ENCODE measurements at places on chromosomes 7 and 10.
A peak's percentile ranks its signal among the peaks of the same experiment; 100 is the strongest.

- DNase-seq: no peak
Observed at GRCh38 chr7:96426027-96426426, 104.1 kb upstream of the SLC25A13 start.

DNA sequence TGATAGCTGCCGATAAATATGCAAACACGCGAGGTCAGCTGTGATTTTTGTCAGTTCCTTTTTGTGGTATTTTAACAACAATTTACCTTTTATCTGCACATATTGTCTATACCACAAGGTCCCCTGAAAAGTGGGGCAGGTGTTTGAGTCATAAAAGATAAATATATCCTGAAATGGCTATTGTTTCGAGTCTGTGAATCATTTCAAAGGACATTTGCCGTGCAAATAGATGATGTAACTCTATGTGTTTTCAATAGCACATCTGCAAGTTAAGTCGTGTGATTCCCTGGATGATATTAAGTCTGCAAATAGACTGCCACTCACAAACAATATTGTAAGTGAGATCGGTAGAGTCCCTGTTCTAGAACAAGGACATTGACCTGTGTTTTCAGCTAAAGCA, 193.0 kb upstream of the PITRM1 start:
- DNase-seq: peak; percentile 74

GRCh38 chr7:90231304-90231703, 13.7 kb upstream of the CFAP69 start:
- DNase-seq: no peak

GRCh38 chr7:286266-286665, 3.7 kb upstream of the FOXL3 start:
- no peak for DNase-seq

GRCh38 chr10:79082035-79082373, 13.2 kb downstream of the ZMIZ1 start:
- DNase-seq: no peak

GRCh38 chr7:646487-646886, 80.0 kb upstream of the DNAAF5 start:
- DNase-seq: peak; percentile 5

GRCh38 chr10:96820765-96821164, 11.3 kb upstream of the LCOR start:
- DNase-seq: no peak

DNA sequence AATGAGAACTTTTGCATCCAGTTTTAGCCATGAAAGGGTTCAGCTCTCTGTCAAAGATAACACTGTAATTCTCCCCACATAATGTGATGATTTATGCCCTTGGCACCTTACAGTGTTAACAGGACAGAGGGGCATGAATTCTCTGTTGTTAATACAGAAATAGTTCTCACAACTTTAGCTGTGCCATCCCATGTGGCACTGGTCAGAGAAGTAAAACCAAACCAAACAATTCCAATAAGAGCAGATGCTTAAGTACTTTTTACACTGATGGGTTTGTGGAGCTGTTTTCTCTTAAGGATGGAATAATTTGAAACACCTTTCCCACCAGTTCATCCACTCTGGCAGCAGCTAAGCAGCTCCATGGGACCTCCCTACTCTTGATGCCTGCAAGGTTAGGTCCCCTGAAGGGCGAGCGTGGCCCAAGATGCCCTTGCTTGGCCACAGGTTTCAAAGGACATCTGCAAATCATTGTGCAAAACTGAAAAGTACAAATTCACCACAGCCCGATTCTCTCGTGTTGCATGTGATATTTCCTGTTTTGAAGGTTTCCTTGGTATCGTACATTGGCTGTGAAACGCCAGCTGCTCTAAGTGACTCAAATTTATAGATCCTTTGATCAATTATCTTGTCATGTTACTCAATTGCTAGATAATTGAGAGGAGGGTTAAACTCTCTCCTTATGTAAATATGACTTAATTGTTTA, 82.5 kb upstream of the CREB5 start:
- peak; percentile 54 for DNase-seq

DNA sequence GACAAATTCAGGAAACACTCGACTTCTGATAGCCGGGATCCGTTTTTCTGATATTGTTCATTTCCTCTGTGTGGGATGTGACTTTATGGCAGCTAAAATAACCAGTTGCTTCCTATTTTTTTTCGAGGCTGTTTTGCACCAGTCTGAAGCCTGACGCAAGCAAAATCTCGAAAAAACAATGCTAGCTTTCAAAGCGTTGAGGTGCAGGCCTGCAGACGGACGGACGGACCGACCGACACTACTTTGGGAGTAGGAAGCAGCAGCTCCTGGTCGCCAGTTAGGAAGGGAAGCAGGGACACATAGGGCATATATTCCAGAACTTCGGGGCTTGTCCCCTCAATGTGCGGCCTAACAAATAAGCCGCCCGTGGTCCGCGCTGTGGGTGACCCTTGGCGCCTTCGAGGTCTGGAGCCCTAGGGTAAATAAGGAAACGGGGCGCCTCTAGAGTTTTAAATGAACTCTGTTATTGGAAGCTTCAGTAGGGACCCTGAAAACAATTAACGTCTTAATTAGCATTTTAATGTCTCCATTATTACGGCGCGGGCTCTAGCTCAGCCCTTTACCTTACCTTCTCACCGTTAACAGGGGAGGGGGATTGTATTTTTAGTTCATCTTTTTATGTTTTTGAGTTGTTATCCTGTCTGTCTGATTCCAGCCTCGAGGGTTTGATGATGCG, 1.3 kb downstream of the HHEX start:
- DNase-seq: no peak

DNA sequence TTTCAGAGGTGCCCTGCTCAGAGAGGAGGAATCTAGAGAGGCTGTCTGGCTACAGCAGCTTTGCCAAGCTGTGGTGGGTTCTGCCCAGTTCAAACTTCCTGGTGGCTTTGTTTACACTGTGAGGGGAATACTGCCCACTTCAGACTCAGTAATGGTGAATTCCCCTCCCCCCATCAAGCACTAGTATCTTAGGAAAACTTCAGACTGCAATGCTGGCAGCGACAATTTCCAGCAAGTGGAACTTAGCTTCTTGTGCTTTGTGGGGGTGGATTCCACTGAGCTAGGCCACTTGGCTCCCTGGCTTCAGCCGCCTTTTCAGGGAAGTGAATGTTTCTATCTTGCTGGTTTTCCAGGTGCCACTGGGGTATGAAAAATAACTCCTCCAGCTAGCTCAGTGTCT, 42.8 kb downstream of the CYP2C8 start:
- no peak for DNase-seq

- no peak for DNase-seq
Observed at GRCh38 chr10:4931587-4931986, 31.6 kb upstream of the AKR1C1 start.

DNA sequence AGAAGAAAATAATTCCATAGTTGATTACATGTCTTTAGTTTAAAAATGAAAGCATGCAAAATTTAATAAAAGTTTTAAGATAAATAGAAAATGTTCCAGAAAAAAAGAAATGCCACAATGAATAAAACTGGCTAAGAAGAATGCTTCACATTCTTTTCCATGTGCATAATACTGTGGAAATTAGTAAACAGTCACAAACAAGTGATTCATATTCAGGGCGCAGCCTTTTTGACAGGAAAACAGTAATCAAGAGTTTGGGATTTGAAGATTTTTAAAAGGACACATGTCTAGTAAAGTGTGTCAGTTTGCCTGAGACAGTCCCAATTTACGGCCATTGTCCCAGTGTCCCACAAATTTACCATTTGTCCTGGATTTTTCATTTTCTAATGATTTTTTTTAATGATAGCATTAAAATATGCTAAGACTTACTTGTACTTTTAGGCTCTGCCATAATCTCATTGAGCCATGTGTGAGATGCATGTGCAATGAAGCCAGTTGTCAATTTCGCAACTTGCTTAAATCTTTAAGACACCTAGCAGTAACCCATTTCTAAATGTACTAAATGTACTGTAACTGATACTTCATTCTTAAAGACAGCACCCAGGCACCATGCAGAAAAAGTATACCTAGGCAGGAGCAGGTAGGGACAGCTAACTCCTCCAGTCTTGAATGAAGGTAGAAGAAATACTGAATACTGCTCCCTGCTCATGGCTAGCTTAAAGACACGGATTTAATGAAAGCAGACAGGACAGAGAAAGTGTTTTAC, 46.9 kb downstream of the ZNF438 start:
- DNase-seq: no peak

DNA sequence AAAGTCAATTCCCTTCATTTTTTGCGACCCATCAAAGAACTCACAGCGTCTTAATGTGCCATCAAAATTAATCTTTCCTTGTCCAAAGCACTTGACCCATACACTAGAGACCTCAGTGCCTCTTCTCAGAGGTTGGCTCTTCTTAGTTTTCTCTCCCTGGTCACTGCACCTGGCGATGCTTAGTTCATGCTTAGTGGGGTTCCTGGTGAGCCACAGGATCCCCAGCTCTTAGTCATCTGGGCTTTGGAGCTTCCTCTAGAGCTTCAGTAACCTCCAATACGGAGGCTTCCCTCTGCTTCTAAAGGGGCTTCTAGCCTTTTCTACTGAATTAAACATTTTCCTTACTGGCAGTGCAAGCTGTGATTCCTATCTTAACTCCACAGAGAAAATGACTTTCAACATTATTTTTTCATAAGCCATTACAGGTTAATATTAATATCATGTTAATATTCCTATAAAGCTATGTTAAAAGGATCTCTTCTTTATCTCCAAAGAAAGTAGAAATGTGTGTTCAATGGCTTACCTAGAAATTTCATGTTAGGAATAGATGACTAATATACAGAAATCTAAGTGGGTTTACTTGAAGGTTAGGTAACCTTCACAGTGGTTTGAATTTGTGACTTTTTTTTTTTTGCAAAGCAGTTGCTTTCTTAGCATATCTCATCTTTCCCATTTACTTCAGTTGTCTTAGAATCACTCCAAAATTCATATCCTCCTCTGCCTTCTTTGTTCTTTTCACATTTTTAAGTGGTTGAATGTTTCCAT, 295.2 kb downstream of the CAMK1D start:
- DNase-seq: no peak

GRCh38 chr10:48899781-48900180, 39.9 kb downstream of the LRRC18 start:
- DNase-seq: no peak

- DNase-seq: peak; percentile 45
Observed at GRCh38 chr7:85719981-85720953, 533.4 kb upstream of the SEMA3D start.

DNA sequence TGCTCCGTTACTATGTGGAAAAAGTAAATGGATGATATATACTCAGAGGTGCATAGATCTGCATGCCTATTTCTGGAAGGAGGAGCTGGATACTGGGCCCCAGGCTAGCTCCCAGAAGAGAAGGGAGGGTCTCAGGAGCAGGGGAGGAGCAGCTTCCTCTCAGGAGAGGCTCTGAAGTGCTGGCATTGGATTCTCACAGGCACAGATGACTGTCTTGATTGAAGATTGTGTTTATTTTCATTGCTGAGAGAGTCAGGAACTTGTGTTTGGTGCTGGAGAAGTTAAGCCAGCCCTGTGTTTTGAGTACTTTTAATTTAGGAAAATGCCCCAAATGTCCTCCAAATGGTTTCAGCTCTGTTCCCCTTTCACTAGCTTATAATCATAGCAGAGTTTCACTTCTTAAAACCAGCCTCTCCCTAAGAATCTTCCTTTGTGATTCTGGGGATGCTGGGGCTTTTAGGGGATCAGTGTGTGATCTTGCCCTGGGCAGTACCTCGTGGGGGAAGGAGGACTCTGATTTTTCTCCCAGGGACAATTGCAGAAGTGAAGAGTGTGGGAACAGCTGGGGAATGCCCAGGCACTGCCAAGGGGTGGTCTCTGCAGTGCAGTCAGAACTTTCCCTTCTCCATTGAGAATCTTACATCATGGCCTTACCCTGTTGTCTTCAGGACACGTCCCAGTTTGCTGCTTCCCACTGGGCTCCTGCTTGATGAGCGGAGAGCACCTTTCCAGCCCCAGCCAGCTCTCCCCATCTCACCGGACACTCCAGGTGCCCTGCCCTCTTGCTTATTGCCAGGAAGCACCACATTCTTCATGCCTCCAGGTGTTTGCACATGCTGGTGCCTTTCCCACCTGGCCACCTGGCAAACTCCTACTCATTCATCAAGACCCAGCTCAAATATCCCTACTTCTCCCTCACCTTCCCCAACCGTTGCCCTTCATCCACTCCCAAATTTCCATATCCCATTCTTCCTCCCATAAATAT, 102.8 kb downstream of the ARHGAP22 start:
- no peak for DNase-seq

- DNase-seq: no peak
Observed at GRCh38 chr10:13830385-13830784, 243.6 kb downstream of the PRPF18 start.

GRCh38 chr10:5659702-5660528, 6.5 kb downstream of the ASB13 start:
- no peak for DNase-seq

Data from NCI-H2081 (cell line).